ENCODE measurements at places on chromosomes 5 and 9. TPM values are rescaled to one million over a fixed set of nuclear protein-coding genes. Genes with fewer than 3 reads are reported as not detected.
A peak's percentile ranks its signal among the peaks of the same experiment; 100 is the strongest.

- H3K27ac ChIP-seq: no peak overlapping the region
- H3K27me3 ChIP-seq: no peaks in the 10 kb centered on the region
- peaks cover 7% of the 10 kb centered on the region for H3K36me3 ChIP-seq
- peaks cover 37% of the 10 kb centered on the region for H3K4me1 ChIP-seq
- H3K4me3 ChIP-seq: no peak overlapping the region
These were observed 30.5 kb downstream of the ZNF618 start for GRCh38 chr9:113906411-113907110.

GRCh38 chr5:105581988-105582690, 2019.5 kb upstream of the NUDT12 start:
- no peaks in the 10 kb centered on the region for H3K27me3 ChIP-seq
- H3K27ac ChIP-seq: no peak overlapping the region
- no peaks in the 10 kb centered on the region for H3K4me1 ChIP-seq

DNA sequence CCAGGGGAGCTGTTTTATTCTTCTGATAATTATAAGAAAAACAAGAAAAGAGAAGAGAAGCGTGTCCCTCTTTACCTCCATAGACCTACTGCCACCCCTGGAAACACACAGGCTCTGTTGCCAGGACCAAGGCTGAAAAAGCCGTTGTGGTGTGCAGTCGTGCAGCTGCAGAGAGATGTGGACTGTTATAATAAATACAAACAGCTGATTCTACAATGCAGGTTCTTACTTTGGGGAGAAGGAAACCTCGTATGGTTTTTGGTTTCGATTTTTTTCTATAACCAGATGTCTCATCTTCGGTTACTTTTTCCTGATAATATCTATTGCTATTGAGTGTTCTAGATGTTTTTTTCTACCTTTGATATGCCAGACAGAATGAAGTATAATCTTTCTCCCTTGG, 28.1 kb downstream of the FYB1 start:
- peaks cover 71% of the 10 kb centered on the region for H3K4me1 ChIP-seq
- H3K27me3 ChIP-seq: no peaks in the 10 kb centered on the region
- no peak overlapping the region for H3K27ac ChIP-seq
- no peaks in the 10 kb centered on the region for H3K36me3 ChIP-seq
- no peak overlapping the region for H3K4me3 ChIP-seq

DNA sequence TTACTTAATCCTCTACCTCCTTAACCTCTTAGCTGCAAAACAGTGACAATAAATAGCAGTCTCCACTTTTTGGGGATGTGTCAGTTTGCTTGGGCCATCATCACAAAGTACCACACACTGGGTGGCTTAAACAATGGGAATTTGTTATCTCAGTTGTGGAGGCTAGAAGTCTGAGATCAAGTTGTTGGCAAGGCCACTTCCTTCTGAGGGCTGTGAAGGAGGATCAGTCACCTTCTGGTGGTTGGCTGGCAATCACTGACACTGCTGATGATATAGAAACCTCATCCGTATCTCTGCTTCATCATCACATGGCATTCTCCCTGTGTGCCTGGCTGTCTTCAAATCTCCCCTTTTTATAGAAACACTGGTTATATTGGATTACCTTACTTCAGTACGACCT, 187.1 kb upstream of the TBC1D2 start:
- no peak overlapping the region for H3K4me3 ChIP-seq
- H3K27ac ChIP-seq: no peak overlapping the region
- peaks cover 66% of the 10 kb centered on the region for H3K27me3 ChIP-seq
- DNase-seq: no peak
- no peaks in the 10 kb centered on the region for H3K4me1 ChIP-seq

GRCh38 chr5:58188262-58188651, 271.6 kb downstream of the PLK2 start:
- no peak overlapping the region for H3K27ac ChIP-seq
- no peaks in the 10 kb centered on the region for H3K27me3 ChIP-seq
- peak; percentile 55 for DNase-seq
- H3K36me3 ChIP-seq: no peaks in the 10 kb centered on the region
- H3K4me3 ChIP-seq: no peak overlapping the region
- peaks cover 42% of the 10 kb centered on the region for H3K4me1 ChIP-seq

GRCh38 chr9:5621327-5621726, 7.6 kb upstream of the RIC1 start:
- peak; percentile 12 for DNase-seq
- no peak overlapping the region for H3K4me3 ChIP-seq
- H3K27ac ChIP-seq: no peak overlapping the region
- H3K4me1 ChIP-seq: no peaks in the 10 kb centered on the region
- H3K36me3 ChIP-seq: no peaks in the 10 kb centered on the region
- no peaks in the 10 kb centered on the region for H3K27me3 ChIP-seq

GRCh38 chr5:34898258-34898895, 16.9 kb downstream of the RAD1 start:
- no peaks in the 10 kb centered on the region for H3K36me3 ChIP-seq
- H3K4me1 ChIP-seq: no peaks in the 10 kb centered on the region
- no peak overlapping the region for H3K27ac ChIP-seq
- no peaks in the 10 kb centered on the region for H3K27me3 ChIP-seq
- peak; percentile 65 for DNase-seq
- H3K4me3 ChIP-seq: no peak overlapping the region

DNA sequence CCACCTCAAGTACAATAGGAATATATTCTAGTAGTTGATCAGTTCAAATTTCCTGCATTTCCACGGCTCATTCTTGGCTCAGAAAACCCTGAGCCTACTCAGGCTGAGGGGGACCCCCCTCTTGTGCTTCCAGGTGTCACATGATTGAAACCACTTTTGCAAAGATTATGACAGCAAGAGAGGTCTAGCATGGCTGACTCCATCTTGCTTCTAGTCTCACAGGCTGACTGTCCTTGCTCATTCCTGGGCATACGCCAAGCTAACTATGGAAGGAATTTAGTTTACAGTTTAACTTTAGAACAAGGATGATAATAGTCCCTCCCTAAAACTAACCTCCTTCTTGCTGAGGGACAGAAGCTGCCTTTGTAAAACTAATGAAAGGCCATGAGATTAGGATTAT, 154.1 kb downstream of the SNX18 start:
- H3K4me3 ChIP-seq: no peak overlapping the region
- no peaks in the 10 kb centered on the region for H3K27me3 ChIP-seq
- H3K27ac ChIP-seq: no peak overlapping the region
- H3K4me1 ChIP-seq: peaks cover 13% of the 10 kb centered on the region
- H3K36me3 ChIP-seq: no peaks in the 10 kb centered on the region

DNA sequence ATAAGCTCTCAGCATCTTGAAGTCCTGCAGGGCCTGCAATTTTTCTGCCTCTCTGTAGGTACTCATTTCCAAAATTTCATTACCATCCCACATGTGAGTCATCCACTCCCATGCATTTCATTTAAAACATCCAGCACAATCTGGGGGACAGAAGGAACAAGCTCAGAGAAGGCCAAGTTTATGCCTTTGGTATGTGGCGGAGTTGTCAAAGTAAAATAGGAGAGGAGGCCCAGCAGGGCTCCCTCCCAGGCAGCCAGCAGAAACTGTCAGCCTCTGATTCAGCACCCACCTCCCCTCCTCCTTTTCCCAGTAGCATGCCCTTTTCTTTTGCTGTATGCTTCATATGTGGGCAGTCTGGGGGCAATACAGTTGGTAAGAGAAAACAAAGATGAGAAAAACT, 126.4 kb upstream of the ZNF366 start:
- H3K27ac ChIP-seq: no peak overlapping the region
- H3K4me1 ChIP-seq: no peaks in the 10 kb centered on the region
- H3K4me3 ChIP-seq: no peak overlapping the region
- no peak for DNase-seq

DNA sequence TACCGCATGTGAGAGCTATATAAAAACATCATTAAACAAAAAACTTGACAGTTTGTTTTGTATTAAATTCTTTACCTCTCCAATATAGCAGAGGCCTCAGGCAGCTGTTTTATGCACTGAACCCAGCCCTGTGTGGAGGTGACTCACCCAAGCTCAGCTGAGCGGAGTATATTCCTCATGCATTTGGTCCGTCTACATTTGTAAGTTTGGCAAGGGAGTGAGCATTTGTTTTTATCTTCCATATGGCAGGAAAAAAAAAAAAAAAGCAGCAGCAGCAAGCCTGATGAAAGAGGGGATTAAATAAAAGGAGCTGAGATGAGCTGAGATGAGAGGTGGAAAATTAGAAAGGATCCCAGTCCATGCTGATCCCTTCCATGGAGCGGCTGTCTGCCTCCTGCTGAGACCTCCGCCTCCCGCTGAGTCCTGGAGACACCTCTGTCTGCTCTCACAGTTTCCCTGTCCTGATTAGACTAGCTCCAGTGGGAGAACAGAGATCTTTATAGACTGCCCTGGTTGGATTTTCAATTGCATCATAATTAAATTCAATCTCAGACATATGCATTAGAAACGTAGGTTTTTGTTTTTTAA, 112.0 kb upstream of the CTNND2 start:
- H3K27me3 ChIP-seq: no peaks in the 10 kb centered on the region
- H3K36me3 ChIP-seq: no peaks in the 10 kb centered on the region
- H3K27ac ChIP-seq: no peak overlapping the region
- no peak for DNase-seq

DNA sequence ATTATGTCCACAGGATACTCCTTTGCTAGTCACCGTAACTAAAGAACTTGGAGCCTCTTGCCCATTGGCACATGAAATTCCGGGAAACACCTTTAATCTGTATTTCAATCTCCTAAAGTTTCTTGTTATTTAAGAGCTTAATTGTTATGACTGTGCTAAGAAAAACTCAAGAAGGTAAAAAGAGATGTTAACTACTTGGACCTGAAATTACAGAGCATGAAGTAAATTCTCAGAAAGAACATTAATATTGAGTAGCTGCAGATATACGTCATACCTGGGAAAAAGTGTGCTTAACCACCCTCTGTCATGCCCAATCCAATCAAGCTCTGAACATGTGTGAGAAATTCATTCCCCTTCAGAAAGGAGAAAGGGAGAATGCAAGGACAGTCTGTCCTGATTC, 394.9 kb upstream of the PTGER4 start:
- no peaks in the 10 kb centered on the region for H3K27me3 ChIP-seq
- H3K36me3 ChIP-seq: no peaks in the 10 kb centered on the region
- H3K4me3 ChIP-seq: no peak overlapping the region
- no peak overlapping the region for H3K27ac ChIP-seq

- no peaks in the 10 kb centered on the region for H3K4me1 ChIP-seq
- peak overlapping the region; percentile 55 for H3K4me3 ChIP-seq
- peaks cover 33% of the 10 kb centered on the region for H3K27me3 ChIP-seq
- DNase-seq: peak; percentile 40
These were observed 18.2 kb downstream of the SLC9A3 start for GRCh38 chr5:505951-506525.

GRCh38 chr9:77750981-77751340, 102.8 kb upstream of the GNA14 start:
- H3K27ac ChIP-seq: no peak overlapping the region
- H3K4me3 ChIP-seq: no peak overlapping the region
- H3K4me1 ChIP-seq: peaks cover 8% of the 10 kb centered on the region
- no peak for DNase-seq
- no peaks in the 10 kb centered on the region for H3K27me3 ChIP-seq
- no peaks in the 10 kb centered on the region for H3K36me3 ChIP-seq

GPX3 gene
- total RNA-seq: not detected

PCDHA12 gene
- total RNA-seq: 0.78 TPM

GABBR2 gene
- total RNA-seq: not detected

C5orf58 gene
- not detected for total RNA-seq
